Umbilical cord (tissue), 2 donors: ENCODE measurements at places on chromosomes 2 and 18.

DNA sequence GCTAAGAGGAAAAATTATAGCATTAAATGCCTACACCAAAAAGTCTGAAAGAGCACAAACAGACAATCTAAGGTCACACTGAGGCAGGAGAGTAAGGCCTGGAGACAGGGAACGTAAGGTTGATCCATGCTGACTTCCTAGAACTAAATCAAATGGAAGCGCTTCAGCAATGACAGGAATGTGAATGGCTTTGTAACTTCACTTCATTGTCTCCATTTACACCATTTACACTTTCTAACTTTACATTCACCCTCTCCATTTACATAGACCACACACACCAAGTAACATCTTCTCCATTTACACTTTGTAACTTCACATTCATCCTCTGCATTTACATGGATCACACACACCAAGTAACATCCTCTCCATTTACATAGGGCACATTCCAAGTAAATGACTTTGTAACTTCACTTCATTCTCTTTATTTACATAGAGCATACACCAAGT, 103.1 kb upstream of the SPATS2L start:
- no peak for DNase-seq

- no peak for DNase-seq
Observed at GRCh38 chr18:32881009-32881408, 108.2 kb upstream of the KLHL14 start.

DNA sequence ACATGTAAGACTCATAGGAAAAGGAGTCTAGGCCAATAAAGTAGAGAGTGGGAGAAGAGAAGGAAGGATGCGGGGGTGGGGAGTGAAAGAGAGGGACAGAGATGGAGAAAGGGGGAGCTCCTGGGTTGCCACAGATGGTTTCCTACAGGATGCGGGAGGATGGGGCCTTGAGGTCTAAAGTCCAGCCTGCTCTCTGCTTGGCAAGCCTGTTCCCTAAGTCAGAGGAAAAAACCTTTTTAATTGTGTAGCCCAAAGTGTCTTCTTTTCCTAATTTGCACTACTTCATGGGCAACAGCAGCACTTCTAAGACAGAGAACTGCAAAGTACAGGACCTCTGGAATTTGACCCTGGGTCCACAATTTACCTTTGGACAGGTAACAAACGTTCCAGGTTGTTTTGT, 1.4 kb upstream of the FAM110C start:
- DNase-seq, result no peak

GRCh38 chr18:23422751-23423418, 30.2 kb upstream of the RIOK3 start:
- DNase-seq, result no peak

GRCh38 chr2:680496-680895, 3.3 kb upstream of the TMEM18 start:
- DNase-seq, result no peak

DNA sequence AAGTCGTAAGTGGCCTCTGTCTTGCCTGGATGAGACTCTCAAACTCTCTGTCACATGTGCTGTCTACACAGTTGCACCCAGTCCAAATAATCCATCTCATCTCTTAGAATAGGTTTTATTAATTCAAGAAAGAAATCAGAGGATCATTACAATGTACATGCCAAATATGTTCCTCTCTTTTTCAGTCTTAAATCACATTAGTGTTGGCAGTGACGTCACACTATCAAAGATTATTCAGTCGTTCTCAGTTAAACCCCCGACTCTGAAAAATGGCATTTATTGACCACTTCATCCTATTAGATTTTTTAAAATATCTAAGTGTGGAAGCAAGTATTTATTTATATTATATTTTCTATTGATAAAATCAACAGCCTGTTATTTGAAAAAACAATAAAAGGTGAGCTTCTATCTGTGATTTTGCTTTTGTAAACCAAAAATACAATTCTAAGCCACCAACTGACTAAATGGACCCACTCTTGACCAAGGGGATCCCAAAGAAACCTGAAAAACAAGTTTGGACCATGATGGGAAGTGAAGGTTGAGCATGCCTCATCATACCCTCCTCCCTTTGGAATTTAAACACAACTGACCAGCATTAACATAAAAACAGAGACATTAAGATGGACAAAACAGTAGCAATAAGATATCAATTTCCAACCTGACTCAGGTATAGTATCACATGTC, 1894.4 kb upstream of the LRRTM1 start:
- no peak for DNase-seq
